ENCODE measurements at places on chromosomes 12 and 14. TPM values are rescaled to one million over a fixed set of nuclear protein-coding genes. Genes with fewer than 3 reads are reported as not detected.
A peak's percentile ranks its signal among the peaks of the same experiment; 100 is the strongest.

- DNase-seq, result no peak
Observed at GRCh38 chr14:64549016-64549415, 745 bp upstream of the PPP1R36 start.

- DNase-seq, result no peak
Observed at GRCh38 chr14:64417055-64417770, 29.1 kb downstream of the MTHFD1 start.

DNA sequence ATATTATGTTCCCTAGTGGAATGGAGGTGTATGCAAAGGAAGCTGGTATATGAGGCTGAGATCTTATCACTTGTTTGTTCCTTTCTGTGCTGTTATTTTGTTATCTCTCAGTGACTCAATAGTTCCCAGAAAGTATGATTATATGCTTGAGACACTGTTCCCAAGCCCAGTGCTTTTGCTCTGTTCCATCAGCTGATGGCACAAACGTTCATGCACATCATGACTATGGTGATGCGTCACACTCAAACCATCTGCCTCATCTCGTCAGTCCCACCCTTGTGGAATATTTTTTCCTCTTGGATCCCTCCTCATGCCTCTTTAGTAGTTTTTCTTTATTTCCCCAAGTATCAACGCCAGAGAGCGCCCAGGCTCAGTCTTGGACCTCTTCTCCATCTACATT is 786.9 kb downstream of the AACS start:
- no peak for DNase-seq

- no peak for DNase-seq
Observed at GRCh38 chr12:228846-229200, 14.9 kb upstream of the SLC6A12 start.

GRCh38 chr14:49892301-49892635 is 614 bp upstream of the ARF6 start:
- peak; percentile 77 for DNase-seq

DNA sequence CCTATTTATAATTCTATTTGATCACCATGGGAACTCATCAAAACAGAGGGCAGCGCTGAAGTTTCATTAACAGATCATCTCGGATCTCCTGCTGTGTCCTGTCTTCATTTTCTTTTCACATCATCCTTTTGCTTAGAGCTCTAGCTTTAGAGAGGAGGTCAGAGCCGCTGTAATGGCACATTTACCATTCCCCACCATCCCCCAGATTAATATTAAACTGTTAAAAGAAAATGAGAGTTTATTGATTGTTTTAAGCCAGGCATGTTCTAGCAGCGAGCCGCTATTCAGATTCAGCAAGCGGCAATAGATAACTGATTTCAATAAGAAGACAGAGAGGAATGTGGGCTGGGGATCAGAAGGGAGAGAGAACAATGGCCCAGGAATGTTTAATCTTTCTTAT is 308.8 kb downstream of the EGLN3 start:
- DNase-seq, result no peak

DNA sequence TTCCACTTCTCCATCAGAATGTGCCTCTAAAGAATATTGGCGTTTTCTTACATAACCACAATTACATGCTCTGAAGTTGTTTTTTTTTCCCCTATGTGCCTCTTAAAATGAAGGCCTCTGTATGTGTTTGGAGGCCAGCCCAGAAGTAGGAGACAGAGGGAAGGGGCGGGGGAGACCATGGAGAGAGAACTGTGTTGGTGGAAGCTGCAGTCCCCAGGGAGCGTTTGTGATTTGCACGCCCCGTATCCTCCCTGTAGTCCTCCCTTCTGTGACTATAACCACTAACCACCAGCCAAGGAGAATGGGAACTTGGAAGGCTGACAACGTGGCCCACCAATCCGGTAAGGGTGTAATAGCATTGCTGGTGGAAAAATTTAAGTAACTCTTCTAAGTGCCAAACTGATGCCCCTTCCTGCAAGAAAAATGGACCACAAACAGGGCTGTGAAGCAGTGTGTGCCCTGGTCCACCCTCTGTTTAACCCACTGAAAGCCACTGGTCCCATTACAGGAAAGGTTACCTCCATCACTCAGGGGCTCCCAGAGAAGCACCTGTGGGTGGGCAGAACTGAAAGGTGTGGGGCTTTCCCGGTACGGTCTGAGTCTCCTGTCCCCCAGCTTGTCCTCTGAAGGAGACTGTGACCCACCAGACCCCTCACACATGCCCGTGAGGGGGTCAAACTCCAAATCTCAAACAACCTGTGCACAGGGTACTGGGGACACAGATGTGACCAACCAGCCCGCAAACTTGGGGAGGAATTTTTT is 36.8 kb downstream of the CCDC88C start:
- no peak for DNase-seq

- DNase-seq, result peak; percentile 29
Observed at GRCh38 chr12:22631863-22632463, 7.0 kb downstream of the ETNK1 start.

- DNase-seq, result no peak
Observed at GRCh38 chr14:91413547-91414474, 3.8 kb downstream of the CCDC88C start.

- no peak for DNase-seq
Observed at GRCh38 chr12:20050221-20050620, 318.1 kb upstream of the PDE3A start.

- no peak for DNase-seq
Observed at GRCh38 chr14:45222485-45223262, 30.3 kb downstream of the MIS18BP1 start.

GRCh38 chr14:88252498-88252897 is 70.6 kb downstream of the KCNK10 start:
- no peak for DNase-seq

DNA sequence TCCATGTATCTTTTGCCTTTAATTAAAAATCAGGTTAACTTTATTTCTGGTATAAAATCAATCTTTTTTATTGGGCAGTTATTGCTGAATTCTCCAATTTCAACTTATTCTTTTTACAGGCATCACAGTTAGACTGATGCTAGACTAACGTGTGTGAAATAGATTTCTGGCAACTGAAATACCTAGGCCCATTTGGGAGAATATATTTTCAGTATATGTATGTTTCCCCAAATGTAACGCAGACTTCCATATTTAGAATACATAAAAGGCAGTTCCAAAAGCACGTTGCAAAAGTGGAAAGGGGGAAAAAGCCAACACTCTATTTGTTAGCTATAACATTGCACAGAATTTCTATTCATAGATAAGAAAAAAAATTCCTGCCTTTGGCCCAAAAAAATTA is 297.0 kb downstream of the ATP23 start:
- DNase-seq, result no peak

DNA sequence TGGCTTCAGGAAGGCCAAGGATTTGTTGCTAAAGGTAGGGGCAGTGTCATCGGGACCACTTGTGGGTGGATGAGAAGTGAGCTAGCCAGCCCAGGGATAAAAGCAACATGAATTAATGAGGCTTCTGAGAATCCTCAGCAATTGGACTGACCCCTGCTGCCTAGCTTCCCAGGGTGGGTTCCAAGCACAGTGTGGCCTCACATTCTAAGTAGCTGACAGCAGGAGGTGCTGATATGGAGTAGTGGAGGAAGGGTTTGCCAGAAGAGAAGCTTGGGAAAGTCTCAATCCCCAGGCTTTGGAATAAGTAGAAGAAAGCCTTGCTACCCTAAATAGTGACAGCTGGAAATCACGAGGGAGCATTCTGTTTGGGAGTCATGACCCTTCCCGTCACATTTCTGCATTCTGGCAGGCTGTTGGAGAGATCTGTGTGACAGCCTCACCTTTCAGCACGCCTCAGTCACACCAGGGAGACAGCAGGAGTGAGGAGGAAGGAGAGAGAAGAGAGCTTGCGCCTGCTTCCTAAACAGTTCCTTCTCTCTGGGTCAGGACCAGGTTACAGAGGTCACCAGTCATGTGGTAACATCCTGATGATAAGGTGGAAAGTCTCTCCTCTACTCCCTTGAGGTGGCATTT is 31.2 kb downstream of the DACT1 start:
- no peak for DNase-seq

DNA sequence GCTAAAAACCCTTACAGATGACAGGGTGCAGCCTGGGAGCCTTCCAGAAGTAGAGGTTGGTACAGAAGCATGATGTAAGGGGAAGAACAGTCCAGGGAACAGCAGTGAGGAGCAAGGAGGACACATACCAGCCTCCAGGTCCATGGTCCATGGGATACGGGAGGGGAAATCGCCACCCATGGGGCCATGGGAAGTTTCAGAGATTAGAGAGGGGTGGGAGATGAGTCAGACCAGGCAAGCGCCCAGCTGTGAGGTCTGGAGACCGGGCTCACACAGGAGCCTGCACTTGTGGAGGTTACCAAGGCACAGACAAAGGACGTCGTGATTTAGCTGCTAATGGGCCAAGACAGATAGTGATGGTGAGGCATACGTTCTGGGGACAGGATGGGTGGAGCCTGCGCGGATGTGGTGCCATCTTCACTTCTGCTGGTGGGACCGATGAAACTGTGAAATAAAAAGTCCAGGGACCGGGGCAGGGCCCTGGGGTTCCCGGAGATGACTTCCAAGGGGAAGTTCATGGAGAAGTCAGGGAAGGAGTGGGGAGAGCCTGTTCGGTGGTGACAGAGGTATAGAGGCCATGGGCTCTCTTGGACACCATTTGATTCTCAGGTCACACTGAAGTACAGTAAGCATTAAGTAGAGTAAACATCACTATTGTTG is 17.7 kb upstream of the LRP1-AS start:
- DNase-seq, result no peak

DNA sequence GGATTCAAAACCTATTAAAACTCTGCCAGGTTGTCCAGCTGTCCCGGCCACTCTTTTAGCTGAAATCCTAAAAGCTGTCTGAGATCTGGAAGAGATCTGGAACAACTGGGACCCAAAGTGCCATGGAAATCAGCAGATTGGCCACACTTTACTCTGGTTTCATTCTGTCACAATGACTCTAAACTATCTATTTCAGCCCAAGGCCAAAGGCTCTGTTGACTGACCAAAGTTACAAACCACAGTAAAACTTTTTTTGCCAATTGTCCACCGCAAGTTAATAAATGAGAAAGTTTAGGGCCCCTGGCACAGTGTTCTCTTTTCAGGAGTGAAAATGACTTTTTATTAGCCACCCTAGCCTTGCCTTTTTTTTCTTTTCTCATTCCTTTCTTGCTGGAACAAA is 113.4 kb upstream of the CPM start:
- no peak for DNase-seq

DNA sequence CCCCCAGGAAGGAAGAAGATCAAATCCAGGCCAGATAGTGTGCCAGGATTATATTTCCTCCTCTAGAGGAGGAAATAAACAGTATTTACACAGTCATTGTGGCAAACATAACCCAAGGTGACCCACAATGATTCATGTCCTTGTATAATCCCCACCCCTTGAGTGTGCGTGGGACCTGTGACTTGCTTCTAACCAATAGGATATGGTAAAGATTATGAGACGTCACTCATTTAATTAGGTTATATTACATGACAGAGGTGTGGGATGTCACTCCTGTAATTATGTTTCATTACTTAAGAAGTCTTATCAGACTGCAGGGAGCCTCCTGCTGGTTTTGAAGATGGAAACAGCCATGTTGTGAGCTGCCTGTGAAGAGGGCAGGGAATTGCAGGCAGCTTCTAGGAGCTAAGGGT is 12.2 kb upstream of the CATSPERB start:
- DNase-seq, result no peak

GRCh38 chr14:56807386-56808109 is 2.7 kb downstream of the OTX2 start:
- no peak for DNase-seq

GRCh38 chr14:101359221-101360053 is 201.9 kb upstream of the DIO3 start:
- DNase-seq, result no peak

GRCh38 chr12:10718279-10718821 is 4.8 kb downstream of the YBX3 start:
- no peak for DNase-seq

DNA sequence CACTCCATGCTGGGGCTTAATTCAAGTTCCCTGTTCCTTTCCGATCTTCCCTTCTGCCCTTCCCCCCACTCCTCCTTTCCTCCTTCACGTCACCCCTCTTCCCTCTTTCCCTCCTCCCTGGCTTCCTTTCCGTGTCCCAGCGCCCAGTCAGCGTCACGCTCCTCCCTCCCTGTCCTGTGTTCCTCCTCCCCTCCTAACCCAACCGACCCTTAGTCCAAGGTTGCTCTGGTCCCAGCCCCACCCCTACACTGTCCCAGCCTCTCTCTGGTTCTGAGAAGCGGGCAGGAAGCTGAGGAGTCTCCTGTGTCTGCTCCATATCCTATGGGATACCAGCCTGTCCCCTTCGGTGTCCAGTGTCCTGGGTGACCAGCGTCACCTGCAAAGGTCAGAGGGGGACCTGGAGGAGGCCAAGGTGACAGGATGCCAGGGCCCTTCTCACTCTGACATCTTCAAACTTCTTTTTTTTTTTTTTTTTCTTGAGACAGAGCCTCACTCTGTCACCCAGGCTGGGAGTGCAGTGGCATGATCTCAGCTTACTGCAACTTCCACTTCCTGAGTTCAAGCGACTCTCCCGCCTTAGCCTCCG is 56.2 kb upstream of the TSPAN9 start:
- no peak for DNase-seq

DNA sequence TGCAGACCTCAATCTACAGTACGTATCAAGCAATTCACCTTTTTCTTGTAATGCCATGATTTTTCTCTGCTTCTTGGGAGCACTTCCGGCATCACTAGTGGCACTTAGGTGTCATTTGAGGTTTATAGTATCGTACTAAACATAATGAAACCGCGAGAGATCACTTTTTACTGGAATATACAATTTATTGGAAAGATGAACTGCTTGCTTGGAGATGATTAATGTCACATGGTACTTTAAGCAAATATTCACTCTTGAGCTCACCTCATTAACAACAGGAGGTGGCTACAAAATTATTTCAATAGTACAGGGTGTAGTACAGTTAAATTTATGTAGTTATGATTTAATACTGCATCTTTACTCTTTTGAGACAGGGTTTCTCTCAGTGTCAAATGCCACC is 11.5 kb downstream of the FUT8 start:
- DNase-seq, result no peak

GRCh38 chr12:114003286-114003685 is 37.2 kb upstream of the RBM19 start:
- no peak for DNase-seq

- DNase-seq, result no peak
Observed at GRCh38 chr12:11920231-11920630, 150.5 kb upstream of the BCL2L14 start.

- DNase-seq, result no peak
Observed at GRCh38 chr12:101761350-101761749, 22.1 kb upstream of the SYCP3 start.

Gene RTL1
- total RNA-seq, result not detected

Gene CARMIL3
- total RNA-seq, result 1.7 TPM

Gene TSPAN19
- not detected for total RNA-seq

Gene OASL
- total RNA-seq, result 4.3 TPM

Gene GALNT16
- 0.65 TPM for total RNA-seq

Gene LEMD3
- total RNA-seq, result 43.1 TPM

Gene MED13L
- 283 TPM for total RNA-seq

Gene LRRC43
- total RNA-seq, result not detected

Gene C12orf50
- 0.16 TPM for total RNA-seq

Gene INSM2
- total RNA-seq, result not detected

Gene NDRG2
- total RNA-seq, result 39.9 TPM
